ENCODE measurements at places on chromosomes 2 and 18.

DNA sequence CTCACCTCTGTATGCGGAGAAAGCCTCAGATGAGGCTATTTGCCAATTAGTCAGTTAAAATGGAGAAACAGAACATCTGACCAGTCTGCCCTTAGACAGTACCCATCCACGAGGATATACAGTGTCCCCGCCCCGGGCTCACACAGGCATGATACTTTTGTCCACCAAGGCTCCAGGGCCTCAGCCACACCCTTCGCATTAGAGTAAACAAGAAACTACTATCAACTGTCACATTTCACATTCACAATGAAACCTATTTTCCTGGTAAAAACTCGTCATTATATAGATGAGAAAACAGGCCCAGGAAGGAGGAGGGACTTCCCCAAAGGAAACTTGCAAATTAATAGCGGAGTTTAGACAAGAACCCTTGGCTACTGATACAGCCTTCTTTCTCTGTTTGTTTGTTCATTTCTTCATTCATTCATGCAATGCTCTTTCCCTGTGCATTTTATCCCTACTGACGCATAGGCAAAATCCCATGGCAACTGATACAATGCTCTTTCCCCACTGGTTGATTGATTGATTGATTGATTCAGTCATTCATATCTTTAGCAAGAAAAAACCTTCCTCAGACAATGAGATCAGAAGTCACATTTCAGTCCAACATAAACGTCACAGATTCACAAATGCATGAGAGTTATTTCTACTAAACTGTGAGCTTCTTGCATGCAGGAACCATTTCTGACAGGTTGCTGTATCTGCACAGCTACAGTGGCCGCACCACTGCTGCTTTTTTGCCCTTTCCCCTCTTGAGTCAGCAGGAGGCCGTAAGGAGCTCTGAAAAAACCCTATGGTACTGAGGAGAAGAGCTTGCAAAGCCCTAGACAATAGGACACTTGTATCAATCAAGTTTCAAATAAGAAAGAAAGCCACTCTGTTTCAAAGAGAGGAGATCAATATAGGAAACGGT lies 777.1 kb downstream of the RNF144A start:
- no peak for DNase-seq

- no peak for DNase-seq
Measured at GRCh38 chr18:2425426-2426317, 145.6 kb downstream of the METTL4 start.

DNA sequence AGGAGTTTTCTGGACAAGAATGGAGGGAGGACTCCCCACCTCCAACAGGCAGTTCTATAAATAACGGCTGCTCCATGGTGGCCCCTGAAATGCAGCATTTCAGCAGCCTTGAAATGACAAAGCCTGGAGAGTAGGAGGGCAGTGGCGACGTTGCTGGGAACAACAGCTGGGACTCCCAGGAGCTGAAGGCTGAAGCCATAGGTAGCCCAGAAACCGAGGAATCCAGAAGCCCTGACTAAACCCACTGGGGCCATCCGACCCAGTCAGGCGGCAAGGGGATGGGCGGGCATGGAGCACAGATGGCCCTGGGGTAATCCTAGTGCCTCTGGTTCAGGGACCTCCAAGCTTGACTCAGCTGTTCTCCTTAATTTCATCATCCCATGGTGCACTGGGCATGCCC lies 9.0 kb downstream of the PRKAG3 start:
- no peak for DNase-seq

DNA sequence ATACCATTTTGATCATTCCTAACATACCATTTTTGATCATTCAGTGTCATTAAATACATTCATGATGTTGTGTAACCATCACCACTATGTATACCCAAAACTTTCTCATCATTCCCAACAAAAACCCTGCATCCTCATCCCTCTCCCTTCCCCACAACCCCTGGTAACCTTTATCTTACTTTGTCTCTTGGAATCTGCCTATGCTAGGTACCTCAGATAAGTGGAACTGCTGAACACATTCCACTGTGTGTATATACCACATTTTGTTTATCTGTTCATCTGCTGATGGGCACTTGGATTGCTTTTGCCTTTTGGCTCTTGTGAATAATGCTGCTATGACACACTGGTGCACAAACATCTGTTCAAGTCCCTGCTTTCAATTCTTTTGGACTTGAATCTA lies 83.8 kb upstream of the TFCP2L1 start:
- DNase-seq, result no peak

DNA sequence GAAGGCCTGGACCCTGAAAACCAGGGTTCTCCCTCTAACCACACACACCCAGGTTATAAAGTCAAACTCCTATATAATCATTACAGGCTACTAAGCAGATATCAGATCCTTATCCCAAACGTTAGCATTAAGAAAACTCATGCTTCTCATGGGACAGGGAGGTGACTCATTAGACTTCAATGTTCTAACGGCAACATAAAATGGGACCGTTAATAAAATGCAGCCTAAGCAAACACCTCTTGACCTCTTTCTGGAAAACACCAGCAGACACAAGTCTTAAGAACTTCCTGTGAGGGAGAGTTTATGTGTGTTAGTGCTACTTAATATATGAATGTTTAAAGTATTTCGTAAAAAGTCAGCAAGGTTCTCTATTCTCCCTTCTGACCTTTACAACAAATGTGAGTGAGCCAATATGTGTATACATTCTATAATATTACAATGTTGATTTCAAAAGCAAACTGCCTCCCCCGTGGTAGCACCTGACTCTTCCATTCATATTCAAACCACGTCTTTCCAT lies 31.7 kb downstream of the LPIN2 start:
- no peak for DNase-seq

DNA sequence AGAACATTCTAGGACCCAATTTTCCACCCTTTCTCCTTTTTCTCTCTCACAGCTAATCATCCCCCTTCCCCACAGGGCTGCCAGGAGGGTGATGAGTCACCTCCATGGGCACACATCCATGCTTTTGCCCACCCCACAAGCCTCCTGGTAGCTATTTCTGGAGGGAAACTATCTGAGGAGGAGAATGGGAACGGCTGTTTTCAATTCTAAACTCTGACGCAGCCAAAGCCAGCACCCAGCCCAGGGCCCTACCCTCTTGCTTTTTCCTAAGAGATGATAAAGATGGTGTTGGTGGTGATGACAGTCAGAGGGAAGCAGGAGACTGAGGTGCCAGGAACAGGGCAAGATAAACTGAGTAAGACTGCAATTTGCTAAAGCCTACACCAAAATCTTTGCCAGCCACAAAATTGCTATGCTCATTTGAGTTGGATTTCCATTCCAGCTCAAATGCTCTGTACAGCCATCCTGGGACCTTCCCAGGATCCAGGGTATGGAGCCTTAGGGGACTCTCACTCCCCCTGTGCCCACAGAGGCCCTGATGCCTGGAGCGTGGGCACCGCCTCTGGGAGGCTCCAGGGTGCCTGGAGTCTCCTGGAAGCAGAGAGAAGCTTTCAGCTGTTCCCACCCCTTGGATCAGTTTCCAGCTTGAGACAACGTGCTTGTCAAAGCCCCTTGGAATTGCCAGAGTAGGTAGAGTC lies 62.0 kb upstream of the FZD7 start:
- no peak for DNase-seq

DNA sequence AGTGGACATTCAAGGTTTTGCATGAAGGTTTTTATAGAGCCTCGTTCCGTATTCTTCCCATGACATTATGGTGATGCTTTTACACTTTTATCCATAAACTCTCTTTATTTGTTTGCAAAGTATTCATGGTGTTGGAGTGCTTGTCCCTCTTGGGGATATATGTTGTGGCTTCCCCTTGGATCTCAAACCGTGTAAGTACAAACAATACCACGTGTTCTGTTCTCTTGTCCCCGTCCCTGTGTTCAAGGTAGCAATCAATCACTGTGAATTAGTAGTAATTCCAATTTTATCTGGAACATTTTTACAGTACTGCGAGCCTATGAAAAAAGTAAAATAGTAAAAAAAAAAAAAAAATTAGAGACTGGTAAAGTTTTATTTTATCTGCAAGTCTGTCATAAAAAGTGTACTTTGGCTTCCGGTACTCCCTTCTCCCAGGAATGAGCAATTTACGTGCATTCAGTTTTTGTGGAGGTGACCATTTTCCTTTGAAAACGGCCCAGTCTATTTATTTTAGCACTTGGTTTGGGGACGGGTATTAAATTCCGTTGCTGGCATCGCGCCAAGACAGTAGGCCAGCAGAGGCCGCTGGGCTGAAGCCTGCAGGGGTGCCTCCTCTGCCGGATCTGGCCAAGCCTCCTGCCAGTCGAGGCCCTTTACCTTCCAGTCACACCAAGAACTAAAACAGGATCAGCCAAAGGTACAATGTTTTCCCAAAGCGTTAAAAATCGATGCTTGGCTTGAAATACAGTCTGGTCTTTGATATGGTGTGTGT lies 175.7 kb downstream of the SOCS6 start:
- DNase-seq, result no peak

DNA sequence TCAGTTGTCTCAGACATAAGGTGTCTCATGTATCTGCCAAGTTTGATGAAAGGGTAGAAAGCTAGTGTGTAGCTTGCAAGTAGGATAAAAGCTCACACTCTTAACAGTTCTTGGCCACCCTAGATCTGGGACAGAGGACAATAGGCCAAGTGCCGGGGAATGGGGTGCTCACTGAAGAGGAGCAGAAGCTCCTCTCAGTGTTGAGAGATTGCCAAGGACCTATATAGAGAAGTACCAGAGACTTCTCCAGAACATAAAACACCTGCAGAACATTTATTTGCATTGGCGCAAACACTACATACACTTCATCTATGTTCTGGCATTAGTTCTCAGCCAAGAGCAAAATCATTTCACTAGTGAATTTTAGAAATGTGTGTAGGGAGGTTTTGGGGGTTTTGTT lies 2.9 kb upstream of the GTF3C3 start:
- no peak for DNase-seq

Data from GM12892 (cell line).